Lung (tissue), 17 donors: ENCODE measurements at places on chromosomes 13 and 19. TPM values are rescaled to one million over a fixed set of nuclear protein-coding genes. Genes with fewer than 3 reads are reported as not detected.

The SELENOV gene
- not detected for total RNA-seq

The PPAN gene
- total RNA-seq: 51.8 TPM

The FCHO1 gene
- total RNA-seq: 6.1 TPM

DNA sequence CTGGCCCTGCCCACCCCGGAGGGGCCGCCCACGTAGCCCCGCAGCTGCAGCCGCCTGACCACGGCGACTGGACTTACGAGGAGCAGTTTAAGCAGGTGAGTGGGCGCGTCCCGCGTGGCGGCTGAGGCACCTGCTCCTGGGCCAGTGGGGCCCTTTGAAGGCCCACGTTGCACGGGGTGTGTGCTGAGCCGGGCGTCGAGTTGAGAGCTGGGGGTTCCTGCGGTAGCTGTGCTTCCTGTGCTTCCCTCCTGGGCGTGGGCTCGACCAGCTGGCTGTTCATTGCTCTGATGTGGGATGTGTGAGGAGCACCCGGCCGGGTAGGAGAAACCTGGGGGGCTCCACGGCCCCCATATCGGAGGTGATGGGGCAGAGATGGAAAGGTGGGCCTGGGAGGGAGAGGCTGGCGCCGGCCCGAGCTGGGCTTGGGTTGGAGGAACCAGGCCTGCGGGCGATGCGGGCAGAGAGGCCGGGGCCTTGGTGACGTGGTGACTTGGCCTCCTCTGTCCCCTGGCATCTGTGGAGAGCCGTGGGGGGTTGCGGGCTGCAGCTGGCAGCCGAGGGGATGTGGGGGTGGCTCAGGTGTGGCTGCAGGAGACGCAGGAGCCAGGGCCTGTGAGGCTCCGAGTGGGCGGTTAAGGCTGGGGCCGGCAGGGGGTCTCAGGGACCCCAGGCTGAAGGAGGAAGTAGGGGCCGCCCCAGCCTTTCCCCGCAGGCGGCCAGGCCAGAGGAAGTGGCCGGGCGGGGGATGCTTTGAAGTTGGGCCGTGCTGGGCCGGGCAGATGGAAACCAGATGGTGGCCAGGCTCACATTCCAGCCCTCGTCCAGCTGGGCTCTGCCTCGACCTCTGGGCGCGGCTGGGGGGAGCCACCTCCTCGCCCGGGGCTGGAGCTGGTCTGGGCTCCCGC lies 7.1 kb downstream of the ARID3A start:
- H3K36me3 ChIP-seq: peaks cover 7% of the 10 kb centered on the region
- peak overlapping the region; percentile 71 for H3K27ac ChIP-seq
- peaks cover 9% of the 10 kb centered on the region for H3K4me1 ChIP-seq
- H3K27me3 ChIP-seq: no peaks in the 10 kb centered on the region

- no peaks in the 10 kb centered on the region for H3K36me3 ChIP-seq
- H3K4me3 ChIP-seq: peak within 1 kb of the TSS; percentile 45
- H3K4me1 ChIP-seq: peaks cover 24% of the 10 kb centered on the region
- H3K27me3 ChIP-seq: no peaks in the 10 kb centered on the region
- peak within 1 kb of the TSS; percentile 69 for H3K27ac ChIP-seq
These were observed at the start of gene DOCK9 for GRCh38 chr13:98977568-98978265. Gene DOCK9, minus strand, starts transcription at chr13:98978064. Its CDS starts 155 bp downstream, at chr13:98977909.

GRCh38 chr19:39203372-39204341 lies at the start of gene SYCN:
Gene SYCN, minus strand, starts transcription at chr19:39204263. Its CDS starts 9 bp downstream, at chr19:39204254.
- H3K4me3 ChIP-seq: no peak within 1 kb of the TSS
- H3K4me1 ChIP-seq: no peaks in the 10 kb centered on the region
- no peak within 1 kb of the TSS for H3K27ac ChIP-seq
